ENCODE measurements at places on chromosomes 2 and 18. TPM values are rescaled to one million over a fixed set of nuclear protein-coding genes. Genes with fewer than 3 reads are reported as not detected.

The CDK15 gene
- total RNA-seq: 0.23 TPM

DNA sequence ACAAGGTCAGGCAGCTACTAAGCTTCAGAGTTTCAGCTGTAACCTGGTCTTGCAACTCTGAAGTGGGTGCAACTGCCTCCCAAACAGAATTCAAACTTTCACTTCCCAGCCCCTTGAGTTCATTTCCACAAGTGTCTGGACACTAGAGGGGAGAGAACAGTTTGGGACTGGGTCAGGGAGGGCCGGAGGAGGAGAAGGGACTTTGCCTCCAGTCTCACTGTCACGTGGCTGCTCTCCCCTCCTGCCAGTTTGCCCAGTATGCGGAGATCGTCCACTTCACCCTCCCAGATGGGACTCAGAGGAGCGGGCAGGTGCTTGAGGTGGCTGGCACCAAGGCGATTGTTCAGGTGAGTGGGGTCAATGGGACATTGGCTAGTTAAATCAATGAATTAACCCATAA lies 20.6 kb upstream of the ANKRD53 start:
- no peak overlapping the region for H3K27ac ChIP-seq
- no peak for DNase-seq
- H3K27me3 ChIP-seq: no peaks in the 10 kb centered on the region

DNA sequence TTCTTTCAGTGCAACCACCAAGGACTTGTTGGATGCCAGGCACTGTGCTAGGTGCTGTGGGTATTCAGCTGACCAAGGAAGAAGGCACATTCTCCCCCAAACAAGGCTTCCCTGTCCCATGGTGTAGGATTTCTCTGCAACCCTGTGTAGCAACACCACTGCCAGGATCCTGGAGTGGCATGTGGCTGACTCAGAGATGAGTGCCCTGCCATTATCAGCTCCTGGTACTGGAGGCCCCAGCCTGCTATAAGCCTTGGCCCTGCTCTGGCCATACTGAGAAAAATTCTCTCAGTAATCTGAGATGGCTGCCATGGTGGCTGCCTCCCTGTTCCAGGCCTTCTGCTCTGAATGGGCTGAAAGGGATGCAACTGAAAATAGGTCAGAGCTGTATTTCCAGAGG lies 4.3 kb downstream of the SMYD5 start:
- no peak for DNase-seq
- no peak overlapping the region for H3K4me3 ChIP-seq
- H3K36me3 ChIP-seq: peaks cover 3% of the 10 kb centered on the region
- H3K27ac ChIP-seq: no peak overlapping the region

The IGFBP5 gene
- total RNA-seq: 26.9 TPM

The HOXD11 gene
- not detected for total RNA-seq

Measured in esophagus squamous epithelium (tissue), 5 donors.